A673 (cell line): ENCODE measurements at places on chromosomes 1 and 21.

DNA sequence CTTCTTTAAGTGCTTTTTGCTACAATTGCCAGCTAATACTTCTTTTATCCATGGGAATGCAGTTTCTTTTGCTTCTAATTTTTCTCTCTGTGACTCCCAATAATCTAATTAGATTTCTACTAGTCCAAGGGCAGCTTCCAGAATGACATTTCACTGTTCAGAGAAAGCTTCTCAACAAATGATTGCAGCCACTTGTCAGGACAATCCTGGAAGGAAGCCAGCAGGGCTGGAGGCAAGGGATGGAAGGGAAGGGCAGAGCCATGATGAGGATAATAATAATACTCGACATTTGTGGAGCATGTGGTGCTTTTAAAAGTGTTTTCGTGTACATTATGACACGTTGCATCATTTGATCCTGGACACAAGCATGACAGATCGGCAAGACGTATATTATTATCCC, 19.4 kb downstream of the F11R start:
- DNase-seq: no peak

DNA sequence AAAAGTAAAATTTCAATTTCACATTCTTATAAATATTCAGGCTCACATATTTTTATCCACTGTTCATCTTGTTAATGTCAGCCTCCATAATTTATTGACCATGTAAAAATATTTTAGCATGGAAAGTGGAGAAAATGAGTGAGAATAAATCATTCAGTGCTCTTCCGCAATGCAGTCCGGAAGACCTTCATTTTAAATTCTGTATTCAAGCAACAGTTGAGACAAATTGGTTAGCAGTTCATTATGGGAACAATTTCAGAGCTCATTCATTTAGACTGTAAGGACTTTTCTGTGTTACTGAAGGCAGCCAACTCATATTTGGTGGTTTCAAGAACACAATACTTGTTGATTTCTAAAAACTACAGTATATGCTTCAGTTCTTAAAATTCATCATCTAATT, 97.8 kb downstream of the TYW3 start:
- DNase-seq: no peak

- DNase-seq: peak; percentile 18
Observed at GRCh38 chr1:73096841-73097240, 814.5 kb upstream of the NEGR1 start.

GRCh38 chr21:42312626-42313104, 2.5 kb downstream of the TFF3 start:
- no peak for DNase-seq

GRCh38 chr1:198437332-198437731, 103.1 kb downstream of the ATP6V1G3 start:
- no peak for DNase-seq

- DNase-seq: no peak
Observed at GRCh38 chr1:200445213-200445612, 35.4 kb upstream of the ZNF281 start.

DNA sequence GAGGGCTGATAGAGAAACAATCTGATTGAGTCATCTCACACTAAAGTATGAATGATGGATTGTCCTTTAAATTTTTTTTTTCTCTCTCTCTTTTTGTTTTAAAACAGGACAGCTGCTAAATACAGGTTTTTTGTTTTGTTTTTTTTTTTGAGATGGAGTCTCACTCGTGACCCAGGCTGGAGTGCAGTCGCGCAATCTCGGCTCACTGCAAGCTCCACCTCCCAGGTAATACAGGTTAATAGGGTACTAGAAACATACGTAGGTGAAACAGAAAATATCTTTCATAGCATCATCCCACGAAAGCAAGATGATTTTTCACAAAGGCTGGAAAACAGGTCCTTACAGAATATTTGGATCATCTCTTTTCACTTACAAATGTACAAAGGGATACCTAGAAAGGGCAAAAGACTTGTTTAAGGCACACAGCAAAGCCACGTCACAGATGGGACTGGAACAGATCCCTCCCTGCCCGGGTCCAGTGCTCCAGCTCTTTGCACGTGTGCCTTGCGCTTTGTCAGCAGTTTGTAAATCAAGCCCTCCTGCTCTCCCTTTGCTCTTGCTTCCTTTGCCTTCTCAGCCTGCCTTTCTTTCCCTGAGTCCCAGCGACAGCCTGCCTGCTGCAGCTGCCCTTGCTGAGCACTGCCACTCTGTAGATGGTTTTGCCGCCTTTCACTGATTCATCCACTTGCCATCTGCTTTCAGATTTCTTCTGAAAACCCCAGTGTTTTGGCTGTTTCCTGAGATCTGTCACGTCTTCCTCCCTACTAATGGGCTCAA, 171.3 kb upstream of the BEND5 start:
- no peak for DNase-seq

DNA sequence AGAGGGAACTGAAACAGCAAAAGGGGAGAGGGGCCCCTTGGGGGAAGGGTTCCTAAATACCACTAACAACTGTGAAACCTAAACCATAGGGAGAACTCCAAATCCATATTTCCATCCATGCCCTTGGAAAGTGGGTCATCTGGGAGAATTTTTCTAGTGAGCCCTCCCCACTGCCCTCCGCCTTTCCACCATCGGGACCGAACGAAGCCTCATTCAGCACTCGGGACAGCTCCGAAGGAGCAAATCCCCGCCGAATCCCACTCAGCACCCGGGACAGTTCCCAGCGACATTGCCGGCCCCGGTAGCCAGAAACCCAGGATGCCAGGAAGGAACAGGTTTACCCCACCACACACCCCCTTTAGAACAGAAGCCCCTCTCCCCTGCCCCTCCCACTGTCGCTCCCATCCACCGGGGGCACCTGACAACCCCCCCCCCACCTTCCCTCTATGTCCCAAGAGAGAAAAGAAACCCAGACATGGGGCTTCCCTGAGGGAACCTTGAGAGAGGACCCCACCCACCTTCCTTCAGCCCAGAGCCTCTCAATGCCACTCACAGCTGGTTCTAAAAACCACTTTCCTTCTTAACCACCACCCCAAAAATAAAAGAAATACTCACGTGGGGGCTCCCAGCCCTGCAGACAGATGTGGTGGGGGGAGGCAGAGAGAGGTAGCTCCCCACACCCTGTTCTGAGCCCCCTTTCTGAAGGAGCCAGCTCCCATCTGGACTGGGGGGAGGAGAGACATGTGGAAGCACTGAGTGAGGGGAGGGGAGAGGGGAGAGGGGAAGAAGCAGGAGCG, 4.5 kb downstream of the DLGAP3 start:
- peak; percentile 72 for DNase-seq

DNA sequence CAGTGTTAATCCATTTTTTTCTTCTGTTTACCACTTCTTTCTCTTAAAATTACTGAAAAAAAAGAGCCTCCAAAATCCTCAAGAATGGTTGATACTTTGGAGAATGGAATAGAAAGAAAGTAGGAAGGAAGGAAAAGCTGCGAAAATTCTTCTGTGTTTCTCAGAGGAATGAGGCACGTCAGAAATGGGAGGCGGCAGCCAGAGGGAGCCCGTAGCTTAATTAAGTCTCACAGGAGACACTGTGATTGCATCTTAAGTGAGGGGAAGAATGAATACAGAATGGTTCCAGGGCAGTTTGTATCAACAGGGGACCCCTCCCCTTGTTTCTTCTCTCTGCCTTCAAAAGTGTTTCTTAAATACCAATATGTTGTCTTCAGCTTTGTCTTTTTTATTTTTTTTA, 1099.5 kb downstream of the PLA2G4A start:
- DNase-seq: peak; percentile 65

GRCh38 chr1:155514582-155515187, 47.9 kb downstream of the ASH1L start:
- DNase-seq: no peak

DNA sequence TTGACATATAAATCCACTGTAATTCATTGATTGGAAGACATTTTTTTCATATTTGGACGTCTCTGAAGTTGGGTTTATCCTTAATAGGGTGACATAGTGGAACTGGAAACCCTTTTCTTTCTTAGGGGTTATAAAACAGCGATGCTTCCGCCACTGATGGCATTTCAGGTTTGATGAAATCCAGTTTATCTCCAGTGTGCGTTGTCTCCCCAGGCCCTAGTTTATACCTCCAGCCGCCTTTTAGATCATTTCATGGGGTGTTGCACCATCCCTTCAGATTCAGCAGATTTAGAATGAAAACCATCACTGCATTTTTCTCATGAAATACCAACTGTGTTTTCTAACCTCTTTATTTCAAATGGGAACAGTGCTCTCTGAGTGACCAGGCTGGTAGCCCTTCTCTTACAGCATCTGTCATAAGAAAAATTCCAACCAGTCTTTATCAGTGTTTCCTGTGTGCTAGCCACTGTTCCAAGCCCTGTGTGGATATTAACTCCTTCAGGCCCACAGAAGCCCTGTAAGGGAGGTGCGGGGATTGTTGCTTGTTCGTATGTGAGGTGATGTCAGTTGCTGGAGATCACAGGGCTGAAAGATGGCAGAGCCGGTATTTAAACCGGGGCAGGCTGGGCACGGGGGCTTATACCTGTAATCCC, 19.0 kb downstream of the H6PD start:
- no peak for DNase-seq

DNA sequence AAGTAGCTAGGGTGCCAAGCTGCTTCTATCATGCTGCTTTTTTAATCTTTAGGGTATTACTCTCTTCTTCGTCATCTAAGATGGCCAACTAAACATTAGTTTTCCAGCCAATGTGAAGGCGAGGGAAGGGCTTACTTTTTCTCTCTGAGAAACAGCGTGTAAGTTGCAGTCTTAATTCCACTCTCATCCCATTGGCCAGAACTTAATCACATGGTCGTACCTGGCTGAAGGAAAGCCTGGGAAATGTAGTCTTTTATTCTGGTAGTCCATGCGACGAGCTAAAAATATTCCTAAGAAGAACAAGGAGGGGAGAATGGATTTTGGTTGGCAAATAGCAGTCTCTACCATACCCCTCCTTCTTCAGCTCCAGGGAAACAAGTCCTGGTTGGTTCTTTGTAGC, 21.5 kb downstream of the DNAJC6 start:
- no peak for DNase-seq

- no peak for DNase-seq
Observed at GRCh38 chr1:61338899-61339298, 256.5 kb downstream of the NFIA start.

DNA sequence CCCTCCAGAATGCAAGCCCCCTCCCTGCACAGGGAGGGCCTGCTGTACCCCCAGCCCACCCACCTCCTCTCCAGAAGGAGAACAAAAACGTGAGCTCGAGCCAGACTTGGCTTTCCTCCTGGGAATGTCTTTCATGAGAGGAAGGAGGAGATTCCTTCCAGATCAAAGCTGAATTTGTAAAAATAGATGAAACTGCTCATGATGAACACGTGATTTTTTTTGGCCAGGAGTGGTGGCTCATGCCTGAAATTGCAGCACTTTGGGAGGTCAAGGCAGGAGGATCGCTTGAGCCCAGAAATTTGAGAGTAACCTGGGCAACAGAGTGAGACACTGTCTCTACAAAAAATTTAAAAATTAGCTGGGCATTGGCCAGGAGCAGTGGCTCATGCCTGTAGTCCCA, 21.8 kb downstream of the GPR157 start:
- DNase-seq: no peak

DNA sequence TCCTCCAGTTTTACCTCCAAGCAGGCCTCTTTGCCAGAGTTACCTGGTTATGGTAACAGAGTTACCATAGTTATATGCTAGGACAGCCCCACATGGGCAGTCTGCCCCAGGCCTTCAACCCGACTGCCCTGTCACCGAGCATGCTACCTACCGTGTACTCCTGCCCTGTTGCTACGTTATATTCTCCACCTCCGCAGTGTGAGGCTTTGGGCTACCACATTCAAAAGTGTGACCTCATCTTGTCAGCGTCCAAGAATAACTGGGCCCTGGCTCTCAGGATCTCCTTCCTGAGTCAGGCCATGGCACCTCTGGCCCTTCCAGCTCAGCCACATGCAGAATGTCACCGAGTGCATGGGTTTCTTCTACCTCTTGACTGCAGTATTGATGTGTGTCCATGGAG, 8.9 kb downstream of the MAPKAPK2 start:
- no peak for DNase-seq

DNA sequence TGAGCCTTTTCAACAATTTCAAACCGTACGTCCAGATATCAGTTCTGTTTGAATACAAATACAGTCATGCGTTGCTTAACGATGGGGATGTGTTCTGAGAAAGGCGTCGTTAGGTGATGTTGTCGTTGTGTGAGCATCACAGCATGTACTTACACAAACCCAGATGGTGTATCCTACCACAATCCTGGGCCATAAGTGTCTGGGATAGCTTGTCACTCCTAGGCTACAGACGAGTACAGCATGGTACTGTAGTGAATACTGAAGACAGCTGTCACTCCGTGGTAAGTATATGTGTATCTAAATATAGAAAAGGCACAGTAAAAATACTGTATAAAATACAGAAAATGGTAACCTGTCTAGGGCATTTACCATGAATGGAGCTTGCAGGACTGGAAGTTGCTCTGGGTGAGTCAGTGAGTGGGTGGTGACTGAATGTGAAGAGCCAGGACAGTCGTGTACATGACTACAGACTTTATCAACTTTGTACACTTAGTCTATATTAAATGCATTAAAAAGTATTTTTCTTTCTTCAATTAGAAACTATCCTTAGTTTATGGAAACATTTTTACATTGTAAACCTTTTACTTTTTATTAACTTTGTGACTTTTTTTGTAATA, 10.5 kb upstream of the OR2W3 start:
- DNase-seq: no peak

- DNase-seq: peak; percentile 77
Observed at GRCh38 chr21:36134803-36135390, at the start of gene CBR3. TSS of gene CBR3 (plus strand) at chr21:36135079. CDS start at chr21:36135193, 114 bp downstream.

GRCh38 chr1:242890192-242890741, 364.8 kb downstream of the CEP170 start:
- DNase-seq: no peak

DNA sequence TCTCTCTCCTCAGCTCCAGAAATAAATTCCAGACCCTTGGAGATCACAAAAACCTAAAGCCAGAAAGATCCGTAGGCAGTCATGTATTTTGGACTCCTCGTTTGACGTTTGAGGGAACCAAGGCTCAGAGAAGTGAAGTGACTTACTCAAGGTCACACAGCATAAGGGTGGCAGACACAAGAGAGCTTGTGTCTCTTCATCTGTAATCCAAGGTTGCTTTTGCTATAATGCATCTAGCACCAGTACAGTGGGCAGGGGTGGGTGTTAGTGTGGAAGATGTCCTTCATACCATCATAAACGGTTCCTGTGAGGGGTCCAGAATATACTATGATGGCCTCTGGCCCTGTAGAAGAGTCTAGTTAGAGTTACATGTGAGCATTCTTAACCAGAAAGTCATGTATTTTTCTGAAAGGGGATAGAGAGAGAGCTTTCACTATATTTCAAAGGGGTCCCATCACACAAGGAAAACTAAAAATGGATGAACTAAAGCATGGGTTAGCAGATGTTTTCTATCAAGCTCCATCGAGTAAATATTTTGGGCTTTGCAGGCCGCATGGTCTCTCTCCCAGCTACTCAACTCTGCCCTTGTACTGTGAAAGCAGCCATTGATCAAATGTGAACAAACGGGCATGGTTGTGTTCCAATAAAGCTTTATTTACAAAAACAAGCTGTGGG, 144.9 kb downstream of the TOMM20 start:
- DNase-seq: no peak

GRCh38 chr21:35925497-35925896, 134.8 kb downstream of the SETD4 start:
- peak; percentile 37 for DNase-seq
